Colonic mucosa (tissue), 4 donors: ENCODE measurements at places on chromosomes 5 and 9.

DNA sequence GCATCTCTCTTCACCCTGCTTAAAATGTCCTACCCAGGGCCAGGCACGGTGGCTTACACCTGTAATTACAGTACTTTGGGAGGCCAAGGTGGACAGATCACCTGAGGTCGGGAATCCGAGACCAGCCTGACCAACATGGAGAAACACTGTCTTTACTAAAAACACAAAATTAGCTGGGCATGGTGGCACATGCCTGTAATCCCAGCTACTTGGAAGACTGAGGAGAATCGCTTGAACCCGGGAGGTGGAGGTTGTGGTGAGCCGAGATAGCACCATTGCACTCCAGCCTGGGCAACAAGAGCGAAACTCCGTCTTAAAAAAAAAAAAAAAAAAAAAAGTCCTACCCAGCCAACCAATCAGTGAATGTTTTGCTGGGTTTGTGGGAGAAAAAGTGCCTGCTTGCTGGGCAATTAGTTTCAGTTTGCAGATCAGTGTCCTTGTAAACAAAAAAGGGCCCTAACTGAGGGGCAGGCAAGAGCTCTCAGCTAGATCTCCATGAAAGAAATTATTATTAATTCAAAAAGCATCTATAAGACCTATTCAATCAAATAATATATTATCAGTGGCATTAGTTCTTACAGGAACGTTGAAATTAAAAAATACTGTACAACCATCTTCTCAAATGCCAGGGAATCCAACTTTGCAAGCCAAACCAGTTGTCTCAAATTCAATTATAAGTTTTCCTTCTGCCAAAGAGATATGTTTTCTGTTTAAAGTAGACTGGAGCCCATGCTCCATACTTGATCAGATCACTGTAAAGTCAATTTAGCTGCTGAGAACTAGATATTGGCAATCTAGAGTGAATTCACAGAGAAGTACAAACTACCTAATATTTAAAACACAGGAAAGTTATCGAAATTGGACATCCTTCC lies 3.9 kb downstream of the MEGF9 start:
- DNase-seq, result no peak

- DNase-seq, result no peak
These were observed 165.0 kb upstream of the GLRA1 start for GRCh38 chr5:152089644-152090043.

DNA sequence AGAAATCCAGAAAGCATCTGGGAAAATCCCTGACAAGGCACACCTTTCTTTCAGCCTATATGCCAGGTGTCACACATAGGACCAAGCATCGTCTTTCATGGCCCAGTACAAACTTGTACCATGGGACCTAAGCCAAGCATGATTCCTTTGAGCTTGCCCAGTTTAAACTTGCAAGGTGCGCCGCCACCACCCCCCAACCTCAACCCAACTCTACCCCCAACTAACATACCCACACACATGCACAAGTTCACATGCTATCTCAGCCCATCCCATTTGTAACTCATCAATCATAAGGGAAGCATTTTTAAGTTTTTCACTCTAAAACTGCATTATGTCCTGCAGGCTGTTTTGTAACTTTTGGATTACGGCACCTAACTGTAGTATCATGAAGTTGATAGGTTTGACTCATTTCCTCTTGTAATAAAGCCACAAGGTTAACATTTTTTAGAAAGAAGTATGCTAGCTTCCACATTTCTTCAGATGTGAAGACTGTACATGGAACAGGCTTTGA lies 145.9 kb upstream of the FST start:
- DNase-seq, result no peak

- no peak for DNase-seq
These were observed 38.0 kb downstream of the TGFBI start for GRCh38 chr5:136066661-136067271.

DNA sequence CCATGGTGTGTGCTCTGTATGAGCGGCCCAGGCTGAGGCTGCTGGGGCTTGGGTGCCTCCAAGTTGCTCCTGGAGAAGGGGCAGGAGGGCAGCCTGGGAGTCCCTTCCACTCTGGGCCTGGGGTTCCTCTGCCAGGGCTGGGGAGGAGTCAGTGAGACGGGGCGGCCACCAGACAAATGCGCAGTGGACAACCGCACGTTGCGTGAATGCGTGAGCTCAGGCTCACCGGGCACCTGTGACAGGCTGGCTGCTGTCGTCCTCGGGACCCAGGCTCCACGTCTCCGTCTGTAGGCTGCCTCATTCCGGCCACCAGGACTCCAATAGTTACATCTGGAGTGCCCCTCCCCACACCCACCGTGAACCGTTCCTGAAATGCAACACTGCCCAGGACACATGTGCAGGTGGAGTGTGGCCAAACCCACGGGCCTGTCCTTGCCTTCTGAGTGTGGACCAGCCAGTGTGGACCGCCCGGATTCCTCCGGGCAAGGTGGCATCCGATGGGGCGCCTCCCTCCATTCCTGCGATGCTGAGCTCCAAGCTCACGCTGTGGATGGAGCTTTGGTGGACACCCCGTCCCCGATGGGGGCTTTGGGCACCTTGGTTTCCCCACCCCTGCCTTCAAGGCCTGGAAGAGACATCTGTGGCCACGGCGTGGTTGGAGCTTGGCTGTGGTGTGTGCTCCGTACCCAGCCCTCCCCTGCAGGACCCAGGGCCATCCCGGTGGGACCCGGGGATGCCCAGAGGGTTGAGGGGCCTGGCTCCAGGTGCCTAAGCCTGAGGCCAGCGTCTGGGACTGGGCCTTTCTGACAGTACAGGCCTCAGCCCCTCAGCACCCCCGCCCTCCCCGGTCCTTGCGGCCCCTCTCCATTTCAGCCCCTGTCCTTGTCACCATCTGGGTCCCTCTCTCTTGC lies 34.0 kb upstream of the RXRA start:
- no peak for DNase-seq

- no peak for DNase-seq
These were observed 98.7 kb downstream of the RAPGEF6 start for GRCh38 chr5:131536211-131536826.

GRCh38 chr9:17532461-17532860 lies 46.4 kb upstream of the SH3GL2 start:
- DNase-seq, result no peak

- DNase-seq, result no peak
These were observed 93.1 kb upstream of the TMED7 start for GRCh38 chr5:115718927-115719326.

GRCh38 chr5:83570916-83571315 lies 99.4 kb downstream of the VCAN start:
- no peak for DNase-seq

DNA sequence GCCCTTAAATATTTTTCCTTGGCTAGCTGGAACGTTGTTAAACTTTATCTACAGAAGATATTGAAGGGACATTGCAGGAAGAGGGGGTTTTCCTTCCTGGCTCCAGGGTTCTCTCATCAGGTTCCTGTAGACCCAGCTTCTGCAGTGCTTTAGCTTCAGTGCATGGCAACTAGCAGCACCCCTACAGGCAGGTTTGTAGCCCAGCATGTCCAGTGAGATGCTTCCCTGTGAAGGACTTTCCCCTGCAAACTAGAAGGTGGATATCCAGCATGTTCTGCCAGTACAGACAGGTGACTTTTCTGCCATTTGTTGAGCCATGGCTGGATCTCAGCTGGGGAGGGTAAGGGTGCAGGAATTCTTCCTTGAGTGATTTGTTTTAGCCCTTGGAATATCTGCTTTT lies 10.4 kb downstream of the CCL28 start:
- DNase-seq, result no peak
